Fibroblast of the aortic adventitia (primary cell): ENCODE measurements at places on chromosomes 11 and 22.

- peak; percentile 68 for DNase-seq
These were observed at the start of gene MACROD1 for GRCh38 chr11:64165842-64166635. Gene MACROD1, minus strand, starts transcription at chr11:64166113. Its CDS starts 119 bp downstream, at chr11:64165994.

- no peak for DNase-seq
These were observed 879.9 kb upstream of the TENM4 start for GRCh38 chr11:80320765-80321164.

DNA sequence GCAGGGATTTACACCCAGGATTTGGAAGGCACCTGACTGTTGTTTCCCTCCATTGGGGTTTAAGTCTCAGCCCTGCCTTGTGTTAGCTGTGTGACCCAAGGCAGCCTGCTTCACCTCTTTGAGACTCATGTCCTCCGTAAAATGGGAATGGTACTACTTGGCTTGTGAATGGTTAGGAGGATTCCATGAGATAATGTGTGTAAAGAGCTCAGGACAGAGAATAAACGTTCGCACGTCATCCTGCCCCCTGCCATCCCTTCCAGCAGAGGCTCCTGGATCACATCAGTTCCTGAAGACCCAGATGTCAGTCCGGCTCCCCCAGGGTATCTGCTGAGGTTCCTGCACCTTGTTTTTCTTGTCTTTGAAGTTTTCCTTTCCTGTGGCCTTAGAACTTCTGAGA lies 16.8 kb upstream of the ACCSL start:
- DNase-seq, result no peak

GRCh38 chr11:130546438-130546837 lies 98.0 kb downstream of the ADAMTS15 start:
- no peak for DNase-seq

- peak; percentile 56 for DNase-seq
These were observed 23.9 kb downstream of the EHF start for GRCh38 chr11:34644669-34645406.

DNA sequence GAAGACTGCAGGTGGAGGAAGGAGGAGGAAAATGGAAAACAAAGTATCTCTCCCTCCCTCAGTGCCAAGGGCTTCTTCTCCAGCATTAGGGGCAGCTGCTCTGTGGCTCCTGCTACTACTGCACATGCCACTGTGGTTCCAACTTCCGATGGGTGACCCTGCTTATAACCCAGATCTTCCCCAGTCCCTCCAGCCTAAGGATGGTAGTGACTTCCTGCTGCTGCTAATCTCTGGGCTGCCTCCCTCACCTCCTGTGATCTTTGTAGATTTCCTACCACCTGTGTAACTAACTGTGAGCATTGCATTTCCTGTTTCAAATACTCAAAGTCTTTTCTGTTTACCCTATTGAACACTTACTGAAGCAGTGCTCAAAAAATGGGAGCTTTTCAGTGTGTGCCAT lies 28.7 kb upstream of the TRPC6 start:
- DNase-seq, result no peak

GRCh38 chr22:46750863-46751443 lies 11.5 kb upstream of the TBC1D22A start:
- no peak for DNase-seq

DNA sequence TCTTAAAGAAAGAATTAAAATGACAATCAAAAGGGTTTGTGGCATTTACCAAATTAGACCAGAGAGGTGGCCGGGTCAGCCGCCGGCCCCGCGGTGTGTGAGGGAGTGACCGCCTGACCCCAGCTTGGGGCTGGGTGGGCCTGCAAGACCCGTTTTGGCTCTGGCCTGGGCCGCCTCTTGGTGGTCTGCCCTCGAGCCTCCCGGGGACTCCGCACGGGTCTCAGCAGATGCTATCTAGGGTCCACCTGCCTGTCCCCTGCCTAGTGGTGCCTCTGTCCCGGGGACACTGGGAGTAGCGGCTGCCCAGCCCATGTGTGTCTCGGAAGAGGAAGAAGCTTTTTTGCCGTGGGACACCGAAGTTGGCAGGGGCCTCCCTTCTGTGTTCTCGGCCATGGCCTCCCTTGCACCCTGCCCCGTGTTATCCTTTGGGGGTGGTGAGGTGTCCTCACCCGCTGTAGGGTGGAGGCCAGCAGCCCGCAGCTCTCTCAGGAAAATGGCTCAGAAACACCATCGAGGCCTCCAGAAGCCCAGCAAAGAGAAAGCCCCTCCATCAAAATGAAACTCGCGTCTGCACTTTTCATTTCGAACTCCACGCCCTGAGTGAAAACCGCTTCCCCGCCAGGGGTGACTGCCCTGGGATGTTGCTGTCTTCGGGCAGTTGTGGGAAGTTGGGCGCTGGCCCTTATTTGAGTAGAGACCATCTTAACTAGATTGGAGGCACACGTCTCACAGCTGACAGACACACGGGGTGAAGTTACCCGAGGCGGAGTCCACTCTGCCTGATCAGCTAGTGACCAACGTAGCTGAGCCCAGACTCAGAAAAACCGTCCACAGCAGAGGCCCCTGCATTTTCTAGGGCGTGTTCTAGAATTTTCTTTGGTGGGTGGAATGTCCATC lies 8.0 kb downstream of the CCND1 start:
- DNase-seq, result no peak
